ENCODE measurements at places on chromosomes 1 and 21.

- DNase-seq = no peak
Observed at GRCh38 chr1:215992620-215993019, 425.5 kb downstream of the KCTD3 start.

DNA sequence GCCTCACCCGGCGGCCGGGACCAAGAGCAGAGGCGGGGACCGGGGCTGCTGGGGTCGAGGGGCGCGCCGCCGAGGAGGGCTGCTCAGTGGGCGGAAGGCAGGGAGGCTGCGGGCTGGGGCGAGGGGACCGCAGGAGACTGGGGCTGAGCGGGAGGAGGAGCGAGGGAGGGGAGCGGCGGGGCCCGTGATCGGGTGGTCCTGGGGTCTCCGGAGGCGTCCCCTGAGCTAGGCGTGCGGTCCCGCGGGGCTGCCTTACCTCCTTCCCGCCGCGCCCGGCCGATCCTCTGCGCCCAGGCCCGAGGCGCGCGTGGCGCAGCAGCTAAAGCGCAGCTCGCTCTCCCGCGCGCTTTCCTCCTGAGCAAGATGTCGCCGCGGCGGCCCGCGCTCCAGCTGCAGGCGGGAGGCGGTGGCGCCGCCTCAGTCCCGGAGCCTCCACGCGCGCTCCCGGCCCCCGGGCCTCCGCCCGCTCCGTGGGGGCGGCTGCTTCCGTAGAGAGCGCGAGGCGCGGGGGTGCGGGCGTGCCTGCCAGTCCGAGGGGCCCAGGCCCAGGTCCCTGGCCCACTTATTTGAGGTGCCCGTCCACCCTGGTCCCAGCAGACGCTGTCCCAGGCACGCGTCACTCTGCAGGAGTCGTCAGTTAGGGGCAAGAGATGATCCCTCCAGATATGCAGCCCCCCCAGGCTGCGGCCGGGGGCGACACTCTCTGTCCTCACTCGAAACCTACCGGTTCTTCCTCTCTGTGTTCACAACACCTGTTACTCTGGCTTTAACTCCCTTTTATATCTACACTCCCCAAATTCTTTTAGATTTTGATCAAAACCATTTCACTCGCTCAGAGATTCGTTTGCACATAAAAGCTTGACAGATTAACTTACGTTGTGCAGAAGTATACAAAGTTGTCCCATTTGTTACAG lies at the start of gene CCSAP:
TSS of gene CCSAP (minus strand) at position 392 of the 914 bp plus-strand sequence. CDS start 582 bp downstream, outside the sequence.
- peak; percentile 73 for DNase-seq

- DNase-seq = no peak
Observed at GRCh38 chr1:108847494-108847893, 9.4 kb downstream of the AKNAD1 start.

DNA sequence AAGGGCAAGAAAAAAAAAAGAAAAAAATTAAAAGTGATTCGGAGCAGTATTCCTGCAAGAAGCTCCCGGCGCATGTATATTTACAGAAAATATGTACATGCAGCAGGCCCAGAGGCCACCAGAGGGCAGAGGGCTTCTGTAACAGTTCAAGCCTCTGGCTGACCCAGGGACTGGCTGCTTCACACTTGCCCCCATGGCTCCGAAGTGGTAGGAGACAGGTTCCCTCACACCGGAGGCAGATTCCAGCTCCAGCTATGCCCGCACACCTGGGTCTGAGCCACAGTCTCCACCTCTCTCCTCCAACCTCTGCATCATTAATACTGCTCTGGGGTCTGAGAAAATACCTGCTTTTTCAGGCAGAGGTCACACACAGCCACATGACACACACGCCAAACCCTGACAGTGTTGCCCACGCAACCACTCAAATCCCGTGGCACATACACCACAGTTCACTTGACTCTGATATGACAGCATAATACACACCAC lies 2.2 kb upstream of the ARHGAP30 start:
- DNase-seq = peak; percentile 74

- no peak for DNase-seq
Observed at GRCh38 chr21:18801468-18801867, 397.9 kb upstream of the TMPRSS15 start.

DNA sequence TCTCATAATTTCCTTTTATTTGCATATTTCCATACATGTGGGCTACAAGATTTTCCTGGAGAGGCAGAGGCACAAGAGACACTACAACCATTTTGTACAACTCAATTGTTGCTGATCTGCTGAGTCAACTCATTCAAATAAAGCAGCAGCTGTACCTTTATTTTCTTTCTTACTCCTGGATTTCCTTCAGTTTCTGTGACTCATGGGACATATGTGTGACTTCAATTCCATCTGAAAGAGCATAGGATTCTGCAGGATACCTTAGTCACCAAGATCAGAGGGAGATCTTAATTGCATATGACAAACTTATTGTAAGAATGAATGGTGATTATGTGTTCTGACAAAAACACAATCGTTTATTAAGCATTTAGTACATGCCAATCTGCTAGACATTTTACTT lies 2219.4 kb downstream of the NCAM2 start:
- DNase-seq = no peak

GRCh38 chr1:208731981-208732821 lies 488.0 kb upstream of the PLXNA2 start:
- DNase-seq = no peak

- DNase-seq = no peak
Observed at GRCh38 chr1:32786856-32787255, 30.3 kb downstream of the YARS1 start.

All from AG08396 (cell line).